ENCODE measurements at places on chromosomes 7 and 10.

DNA sequence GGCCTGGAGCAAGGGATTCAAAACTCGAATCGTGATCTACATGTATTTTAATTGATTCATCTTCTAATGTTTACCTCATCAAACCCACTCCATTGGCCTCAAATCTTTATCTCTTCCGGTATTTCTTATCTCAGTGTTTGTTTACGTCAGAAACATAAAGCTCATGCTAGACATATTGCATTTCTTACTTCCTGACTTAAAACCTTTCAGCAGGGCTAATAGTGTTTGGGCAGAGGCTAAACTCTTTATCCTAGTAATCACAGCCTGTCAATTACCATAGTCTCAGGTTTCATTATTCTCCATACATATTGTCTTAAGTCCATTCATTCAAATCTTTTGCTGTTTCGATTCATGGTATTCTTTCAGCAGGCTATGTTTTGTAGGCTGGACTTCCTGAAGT lies 81.3 kb upstream of the AGR3 start:
- no peak for DNase-seq

- no peak for DNase-seq
Observed at GRCh38 chr10:45460235-45460878, 86.3 kb downstream of the ALOX5 start.

GRCh38 chr10:103929381-103929921 lies 11.5 kb upstream of the STN1 start:
- no peak for DNase-seq

DNA sequence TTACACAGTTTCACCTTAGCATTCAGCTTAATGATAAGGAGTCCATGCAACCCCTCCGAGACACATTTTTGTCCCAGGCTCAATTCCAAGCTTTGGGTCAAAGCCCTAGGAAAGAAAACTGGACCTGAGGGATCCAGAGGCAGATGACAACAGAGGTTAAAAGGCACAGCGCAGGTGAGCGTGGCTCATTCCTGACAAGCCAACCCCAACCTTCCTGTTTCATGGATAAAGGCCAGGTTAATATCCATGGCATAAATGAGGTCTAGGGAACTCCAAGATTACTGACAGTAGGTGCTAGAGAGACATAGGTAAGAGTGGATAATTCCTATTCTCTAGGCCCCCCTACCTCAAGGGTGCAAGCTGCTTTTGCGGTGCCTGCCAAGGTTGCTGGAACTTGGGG lies 86.7 kb upstream of the GPR22 start:
- no peak for DNase-seq

- no peak for DNase-seq
Observed at GRCh38 chr7:2024567-2024918, 208.2 kb downstream of the MAD1L1 start.

GRCh38 chr7:153381275-153382040 lies 621.9 kb downstream of the ACTR3B start:
- DNase-seq, result no peak

GRCh38 chr7:14691597-14692203 lies 210.9 kb downstream of the DGKB start:
- no peak for DNase-seq

DNA sequence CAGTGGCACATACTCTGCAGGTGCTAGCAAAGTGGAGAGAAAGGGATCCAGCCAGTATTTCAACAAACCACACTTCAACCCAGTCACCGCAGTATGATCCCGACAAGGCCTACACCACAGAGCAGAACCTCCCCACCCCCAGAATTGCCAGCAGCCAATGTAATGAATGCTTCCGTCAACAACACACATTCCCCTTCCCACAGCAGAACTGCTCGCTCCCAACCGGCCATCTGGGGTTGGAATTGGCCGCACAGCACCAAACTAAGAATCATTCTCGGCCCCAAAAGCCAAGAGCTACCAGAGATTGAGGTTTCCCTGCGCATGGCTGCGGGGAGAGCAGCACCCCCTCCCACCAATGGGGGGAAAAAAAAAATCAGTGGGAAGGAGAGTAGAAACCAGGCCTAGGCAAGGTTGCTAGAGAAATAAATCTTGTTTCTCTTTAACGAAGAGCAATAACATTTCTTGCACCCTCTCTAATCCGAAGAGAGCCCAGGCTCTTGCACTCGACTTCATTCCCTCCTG lies 1.1 kb downstream of the WASL start:
- no peak for DNase-seq

GRCh38 chr10:95397747-95398146 lies 106.9 kb upstream of the PDLIM1 start:
- DNase-seq, result no peak

DNA sequence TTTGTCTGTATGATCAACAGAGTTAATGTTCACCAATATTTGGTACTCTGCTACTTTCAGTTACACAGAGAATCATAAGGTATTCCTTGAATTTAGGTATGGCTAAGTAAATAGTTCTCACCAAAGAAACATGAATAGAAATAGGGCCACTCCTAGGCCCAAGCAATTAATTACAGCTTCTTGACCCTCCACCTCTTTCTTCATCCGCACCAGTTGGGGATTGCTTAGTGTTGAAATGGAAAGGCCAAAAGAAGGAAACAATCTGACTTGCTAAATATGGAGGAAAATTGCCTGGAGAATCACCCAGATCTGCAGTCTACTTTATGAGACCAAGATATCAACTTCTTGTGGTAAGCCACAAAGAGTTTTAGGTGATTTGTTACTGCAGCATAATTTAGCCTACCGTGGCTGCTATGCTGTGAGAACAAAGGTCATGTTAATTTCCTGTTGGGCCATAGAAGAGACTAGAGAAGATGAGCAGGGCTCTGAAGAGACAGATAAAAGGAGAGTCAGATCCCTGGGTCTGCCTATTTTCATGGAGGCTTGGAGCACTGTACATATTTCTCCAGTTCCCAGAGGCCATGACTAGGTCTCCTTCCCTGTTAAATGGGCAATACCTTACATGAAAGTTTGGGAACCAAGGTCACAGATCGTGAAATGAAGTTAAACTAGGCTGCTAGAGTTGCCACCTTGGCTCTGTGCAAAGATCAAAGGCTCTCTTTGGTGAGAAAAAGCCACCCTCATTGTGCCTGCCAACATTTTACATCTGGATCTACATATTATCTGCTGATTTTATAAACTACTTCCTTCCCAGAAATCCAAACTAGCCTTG lies 93.3 kb upstream of the GDF10 start:
- no peak for DNase-seq

DNA sequence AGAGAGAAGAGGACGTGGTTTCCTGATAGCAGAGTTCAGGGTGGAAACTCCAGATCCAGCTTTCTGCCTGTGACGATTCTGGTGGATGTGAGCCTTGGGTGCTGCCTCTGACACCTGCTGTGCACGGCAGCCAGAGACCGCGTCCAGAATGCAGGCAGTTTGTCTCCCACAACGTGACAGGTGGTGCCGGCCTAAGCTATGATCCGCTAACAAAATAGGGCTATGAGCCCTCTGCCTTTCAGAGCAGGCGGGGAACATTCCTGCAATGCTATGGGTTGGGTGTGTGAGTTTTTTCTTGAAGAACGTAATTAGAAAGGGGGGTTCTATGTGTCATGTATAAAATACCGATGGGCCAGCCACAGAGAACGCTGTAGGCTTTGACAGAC lies 297.3 kb upstream of the PRKCQ start:
- no peak for DNase-seq

GRCh38 chr7:1638215-1638661 lies 31.8 kb upstream of the ELFN1 start:
- DNase-seq, result no peak

- no peak for DNase-seq
Observed at GRCh38 chr7:14598978-14599377, 303.6 kb downstream of the DGKB start.

DNA sequence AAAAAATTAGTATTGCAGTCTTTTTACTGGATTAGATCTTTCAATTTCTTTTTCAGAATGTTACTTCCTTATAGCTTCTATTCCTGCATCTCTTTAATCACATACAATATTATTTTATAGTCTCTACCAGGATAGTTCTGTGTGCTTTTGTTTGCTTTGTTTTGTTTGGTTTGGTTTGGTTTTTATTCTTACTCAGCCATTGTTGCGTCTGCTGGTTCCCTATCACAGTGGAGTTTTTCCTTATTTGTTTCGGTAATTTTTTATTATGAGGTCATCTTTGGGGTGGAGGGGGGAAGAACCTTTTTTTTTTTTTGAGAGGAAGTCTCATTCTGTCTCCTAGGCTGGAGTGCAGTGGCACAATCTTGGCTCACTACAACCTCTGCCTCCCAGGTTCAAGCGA lies 9.0 kb upstream of the BAIAP2L1 start:
- no peak for DNase-seq

- DNase-seq, result no peak
Observed at GRCh38 chr7:129394982-129395914, 39.0 kb upstream of the STRIP2 start.

DNA sequence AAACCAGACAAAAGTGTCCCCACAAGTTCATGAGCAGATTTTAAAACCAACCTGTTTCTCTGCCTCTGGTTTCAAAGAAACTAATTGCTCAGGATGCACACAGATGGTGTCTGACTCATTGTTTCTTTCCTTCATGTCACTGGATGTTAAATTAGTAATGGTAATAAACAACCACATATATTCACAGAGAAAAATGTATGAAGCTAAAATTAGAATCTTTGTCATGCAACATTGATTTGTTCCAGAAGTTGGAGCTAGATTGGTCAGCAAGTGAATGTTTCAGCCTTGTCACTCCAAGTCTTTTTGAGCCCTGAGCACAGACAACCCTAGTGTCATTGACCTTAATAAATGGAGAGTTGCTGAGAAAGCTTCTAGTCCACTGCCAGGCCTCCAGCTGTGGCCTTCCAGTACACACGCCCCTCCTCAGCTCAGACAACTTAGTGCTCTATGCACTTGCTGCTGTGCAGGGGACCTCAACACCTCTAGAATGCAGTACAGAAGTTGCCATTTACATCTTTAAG lies 175.9 kb downstream of the CCDC71L start:
- DNase-seq, result no peak
